ENCODE measurements at places on chromosomes 4 and X. TPM values are rescaled to one million over a fixed set of nuclear protein-coding genes. Genes with fewer than 3 reads are reported as not detected.

The APOO gene
- total RNA-seq: 7.2 TPM

The GIMD1 gene
- total RNA-seq: not detected

The TRPC5OS gene
- total RNA-seq: not detected

The MANBA gene
- 119 TPM for total RNA-seq

- DNase-seq: no peak
Measured at GRCh38 chrX:31704938-31705337, 633.1 kb upstream of the FTHL17 start.

All from B cell (primary cell).